Bronchial epithelial cell (primary cell): ENCODE measurements at places on chromosomes 2 and 18.

- DNase-seq: no peak
Observed at GRCh38 chr2:219446101-219446504, 11.5 kb downstream of the SPEG start.

DNA sequence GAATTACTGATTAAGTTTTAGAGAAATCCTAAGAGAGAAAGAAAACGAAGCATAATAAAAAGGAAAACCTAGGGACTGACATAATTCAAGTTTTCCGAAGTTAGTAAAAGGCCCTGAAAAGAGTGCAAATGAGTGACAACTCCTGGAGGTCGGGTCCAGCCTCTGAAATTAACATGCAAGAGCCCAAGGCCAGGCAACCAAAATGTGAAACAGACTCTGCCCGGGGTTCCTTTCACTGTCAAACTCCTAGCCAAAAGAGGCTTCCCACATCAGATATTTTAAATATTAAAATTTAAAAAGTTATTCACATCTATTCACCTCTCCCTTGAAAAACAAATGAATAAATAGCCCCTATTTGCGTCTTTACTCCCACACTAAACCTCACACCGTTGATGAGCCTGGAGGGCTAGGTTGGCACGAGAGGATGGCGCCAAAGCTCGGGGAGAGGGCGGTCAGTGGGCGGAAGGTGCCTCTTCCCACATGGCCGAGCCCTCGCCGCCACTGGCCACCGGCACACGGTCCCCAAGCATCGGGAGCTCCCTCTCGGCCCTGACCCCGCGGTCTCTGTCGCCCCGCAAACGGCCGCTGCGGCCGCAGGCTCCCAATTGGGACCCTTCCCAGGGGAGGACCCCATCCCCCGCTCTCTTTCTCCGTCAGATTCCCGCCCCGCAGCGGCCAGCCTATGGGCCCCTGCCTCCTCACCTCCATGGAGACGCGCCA is 630 bp downstream of the PPM1G start:
- peak; percentile 4 for DNase-seq

GRCh38 chr2:236168110-236169080 is at the start of gene GBX2:
Gene GBX2 (minus strand): TSS chr2:236168386. CDS start chr2:236167971, 415 bp downstream.
- peak; percentile 35 for DNase-seq

- DNase-seq: no peak
Observed at GRCh38 chr2:232276733-232277313, 101.7 kb upstream of the ALPP start.
